ENCODE measurements at places on chromosomes 16 and 17. TPM values are rescaled to one million over a fixed set of nuclear protein-coding genes. Genes with fewer than 3 reads are reported as not detected.
A peak's percentile ranks its signal among the peaks of the same experiment; 100 is the strongest.

GRCh38 chr17:45951941-45952340 lies 47.1 kb upstream of the STH start:
- DNase-seq: no peak

- DNase-seq: no peak
Measured at GRCh38 chr16:19753815-19754643, 36.0 kb downstream of the IQCK start.

DNA sequence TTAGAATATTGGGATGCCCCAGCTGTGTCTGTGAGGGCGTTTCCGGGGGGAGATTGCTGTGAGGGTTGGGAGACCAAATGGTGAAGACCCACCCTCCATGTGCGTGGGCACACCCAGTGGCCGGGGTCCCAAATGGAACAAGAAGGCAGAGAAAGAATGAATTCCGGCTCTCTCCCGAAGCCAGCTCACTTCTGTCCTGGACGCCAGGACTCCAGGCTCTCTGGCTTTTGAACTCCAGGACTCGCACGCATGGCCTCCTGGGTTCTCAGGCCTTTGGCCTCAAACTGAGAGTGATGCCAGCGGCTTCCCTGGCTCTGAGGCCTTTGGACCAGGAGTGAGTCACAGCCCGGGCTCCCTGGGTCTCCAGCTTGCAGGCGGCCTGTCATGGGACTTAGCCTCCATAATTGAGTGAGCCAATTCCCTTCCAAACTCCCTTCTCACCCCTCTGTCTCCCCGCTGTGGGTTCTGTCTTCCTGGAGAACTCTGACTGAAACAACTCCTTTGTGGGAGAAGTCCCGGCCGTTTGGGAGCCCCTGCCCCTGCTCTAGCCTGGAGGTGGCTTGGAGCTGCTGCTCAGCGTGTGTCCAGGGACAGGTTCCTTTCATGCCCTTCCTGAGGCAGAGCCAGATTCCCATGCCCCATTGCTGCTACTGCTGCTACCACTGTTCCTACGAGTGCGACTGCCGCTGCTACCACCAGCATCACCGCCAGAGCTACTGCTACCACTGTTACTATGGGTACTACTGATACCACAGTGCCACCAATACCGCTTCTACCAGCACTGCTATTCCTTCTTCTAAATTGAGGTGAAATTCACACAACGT lies 49.8 kb upstream of the CBX4 start:
- no peak for DNase-seq

DNA sequence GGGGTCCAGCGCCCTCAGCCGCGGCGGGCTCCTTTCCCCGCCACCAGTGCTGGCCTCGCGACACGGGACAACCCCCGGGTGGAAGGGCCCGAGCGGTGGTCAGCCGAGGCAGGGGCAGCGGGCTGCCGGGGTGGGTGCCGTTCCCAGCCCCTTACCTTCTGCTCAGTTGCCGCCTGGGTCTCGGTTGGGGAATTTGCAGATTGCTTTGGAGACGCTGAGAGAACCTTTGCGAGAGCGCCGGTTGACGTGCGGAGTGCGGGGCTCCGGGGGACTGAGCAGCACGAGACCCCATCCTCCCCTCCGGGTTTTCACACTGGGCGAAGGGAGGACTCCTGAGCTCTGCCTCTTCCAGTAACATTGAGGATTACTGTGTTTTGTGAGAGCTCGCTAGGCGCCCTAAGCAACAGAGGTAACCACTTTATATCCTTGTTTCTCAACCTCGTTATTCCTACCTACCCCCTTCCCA lies 381 bp downstream of the CTNS start:
- no peak for DNase-seq

DNA sequence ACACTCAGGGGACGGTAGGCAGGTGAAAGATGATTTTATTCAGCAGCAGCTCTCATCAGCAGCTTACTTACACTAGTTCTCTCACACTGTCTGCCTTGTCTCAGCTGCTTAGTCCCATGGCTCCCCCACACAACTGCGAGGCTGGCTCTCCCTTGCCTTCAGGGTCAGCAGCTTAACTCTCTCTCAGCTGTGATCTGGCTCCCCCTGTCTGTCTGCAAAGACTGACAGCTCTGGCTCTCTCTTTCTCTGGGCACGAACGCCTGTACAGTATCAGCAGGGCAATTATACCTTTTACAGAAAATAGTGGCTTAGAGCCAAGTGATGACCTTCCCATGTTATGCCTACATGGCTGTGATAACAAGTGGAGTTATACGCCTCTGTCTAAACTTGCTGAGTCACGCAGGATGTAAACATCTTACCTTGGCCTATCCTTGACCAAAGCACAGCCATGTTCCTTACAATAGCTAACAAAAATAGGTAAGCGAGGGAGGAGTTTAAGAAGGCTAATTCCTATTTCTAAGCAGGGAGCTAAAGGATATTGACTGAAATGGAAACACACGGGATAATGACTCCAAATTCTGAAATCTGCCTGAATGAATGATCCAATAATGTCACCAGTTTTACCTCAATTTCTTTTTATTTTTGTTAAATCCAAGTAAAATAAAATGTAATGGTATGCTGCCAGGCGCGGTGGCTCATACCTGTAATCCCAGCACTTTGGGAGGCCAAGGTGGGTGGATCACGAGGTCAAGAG lies 1.1 kb upstream of the NDUFAB1 start:
- peak; percentile 52 for DNase-seq

DNA sequence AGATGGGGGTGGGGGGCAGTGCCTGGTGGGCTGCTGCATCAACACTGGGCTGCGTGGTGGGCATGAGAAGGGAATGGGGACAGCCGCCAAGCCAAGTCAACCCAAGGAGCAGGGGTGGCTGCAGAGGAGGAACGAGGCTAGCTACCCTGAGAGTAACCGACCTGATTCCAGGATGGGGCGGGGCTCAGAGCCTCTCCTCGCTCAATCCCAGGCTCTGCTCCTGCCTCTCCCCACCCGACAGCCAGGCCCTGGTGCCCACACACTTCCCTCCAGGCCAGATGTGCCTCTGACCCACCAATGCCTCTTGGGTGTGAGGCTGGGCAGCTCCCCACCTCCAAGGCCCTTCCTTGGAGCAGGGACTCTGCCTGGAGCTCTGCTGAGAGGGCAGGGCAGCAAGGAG lies 2.7 kb downstream of the NPTX1 start:
- DNase-seq: no peak

GRCh38 chr17:18866866-18867813 lies 9.2 kb downstream of the PRPSAP2 start:
- DNase-seq: no peak

DNA sequence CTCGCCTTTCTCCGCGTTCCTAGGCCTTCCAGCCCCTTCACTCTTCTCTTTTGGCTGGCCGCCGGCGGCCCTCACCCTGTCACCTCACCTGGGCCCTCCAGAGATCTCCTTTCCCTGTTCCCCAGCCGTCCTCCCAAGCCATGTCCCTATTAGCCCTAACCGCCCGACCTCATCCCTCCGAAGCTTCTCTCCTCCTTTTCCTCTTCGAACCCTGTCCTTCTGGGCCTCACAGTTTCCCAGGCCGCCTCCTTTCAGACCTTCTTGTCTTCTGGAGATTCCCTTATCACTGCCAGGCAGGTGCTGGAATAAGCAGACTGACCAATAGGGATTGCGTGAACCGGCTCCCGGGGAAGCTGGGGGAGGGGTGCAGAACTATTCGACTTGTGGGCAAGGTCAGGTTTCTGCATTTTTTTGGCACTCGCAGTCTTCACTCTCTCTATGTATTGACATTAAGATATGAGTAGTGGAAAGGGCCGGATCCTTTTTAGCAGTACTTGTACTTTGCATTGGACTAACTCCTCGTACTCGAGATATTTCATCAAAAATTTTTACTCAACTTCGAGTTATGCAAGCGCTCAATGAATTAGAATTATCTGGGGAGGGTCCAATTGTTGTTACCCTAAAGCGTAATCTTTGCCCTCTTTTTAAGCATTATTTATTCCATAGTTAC lies 690 bp downstream of the RHOT1 start:
- DNase-seq: peak; percentile 41

DNA sequence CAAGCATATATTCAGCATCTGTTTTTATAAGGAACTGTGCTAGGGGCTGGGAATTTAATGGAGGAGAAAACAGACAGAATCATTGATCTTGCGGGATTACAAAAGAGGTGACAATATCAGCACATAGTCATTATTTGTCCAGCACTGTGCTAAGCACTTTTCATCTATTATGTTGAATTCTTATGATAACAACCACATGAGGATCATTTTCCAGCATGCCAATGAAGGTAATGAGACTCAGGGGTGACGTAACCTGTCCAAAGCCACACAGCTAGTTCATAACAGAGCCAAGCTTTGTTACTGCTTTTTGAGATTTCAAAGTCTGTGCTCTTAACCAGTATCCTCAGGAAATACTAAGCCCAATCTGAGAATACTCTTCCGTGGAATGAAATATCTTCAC lies 503.3 kb downstream of the CDH13 start:
- no peak for DNase-seq

GRCh38 chr17:66322764-66323163 lies 20.4 kb downstream of the PRKCA start:
- DNase-seq: no peak

DNA sequence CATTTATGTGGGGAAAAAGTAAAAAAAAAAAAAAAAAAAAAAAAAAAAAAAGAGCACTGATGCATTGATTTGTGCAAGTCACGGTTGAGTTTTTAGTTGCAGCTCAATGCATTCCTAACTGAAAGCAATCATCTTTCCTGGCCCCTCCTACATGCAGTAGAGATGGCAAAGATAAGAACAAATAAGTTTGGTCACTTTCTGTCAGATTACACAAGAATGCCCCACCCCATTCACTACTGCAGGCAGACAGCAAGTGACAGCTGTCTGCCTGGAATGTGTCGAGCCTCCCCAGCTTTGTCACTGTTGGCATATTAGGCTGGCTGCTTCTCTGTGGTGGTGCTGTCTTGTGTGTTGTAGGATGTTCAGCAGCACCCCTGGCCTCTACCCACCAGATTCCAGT lies 243.5 kb downstream of the FOXL1 start:
- DNase-seq: no peak

GRCh38 chr16:72425571-72426341 lies 253.8 kb upstream of the PMFBP1 start:
- DNase-seq: no peak

GRCh38 chr16:85557083-85557970 lies 55.8 kb upstream of the GSE1 start:
- DNase-seq: no peak

DNA sequence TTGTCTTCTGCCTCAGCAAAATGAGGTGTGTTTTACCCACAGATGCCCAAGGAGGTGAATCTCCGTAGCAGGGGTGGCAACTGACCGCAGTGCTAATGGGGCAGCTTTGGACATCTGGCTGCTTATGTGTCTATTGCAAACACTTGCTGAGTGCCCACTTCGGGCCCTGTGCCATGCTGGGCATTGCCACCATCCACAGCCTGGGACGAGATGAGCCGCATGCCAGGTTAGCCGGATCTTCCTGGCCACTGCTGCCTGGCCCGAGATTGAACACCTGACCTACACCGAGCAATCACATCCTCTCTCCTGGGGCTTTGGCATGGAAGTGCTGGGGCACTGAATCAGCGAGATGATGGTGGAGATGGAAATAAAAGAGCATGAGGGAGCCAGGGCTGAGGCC lies 238.7 kb downstream of the GSG1L start:
- DNase-seq: no peak

DNA sequence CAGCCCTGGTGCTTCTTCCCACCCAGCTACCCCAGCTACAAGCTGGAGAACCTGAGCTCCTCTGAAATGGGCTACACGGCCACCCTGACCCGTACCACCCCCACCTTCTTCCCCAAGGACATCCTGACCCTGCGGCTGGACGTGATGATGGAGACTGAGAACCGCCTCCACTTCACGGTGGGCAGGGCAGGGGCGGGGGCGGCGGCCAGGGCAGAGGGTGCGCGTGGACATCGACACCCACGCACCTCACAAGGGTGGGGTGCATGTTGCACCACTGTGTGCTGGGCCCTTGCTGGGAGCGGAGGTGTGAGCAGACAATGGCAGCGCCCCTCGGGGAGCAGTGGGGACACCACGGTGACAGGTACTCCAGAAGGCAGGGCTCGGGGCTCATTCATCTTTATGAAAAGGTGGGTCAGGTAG lies 3.6 kb downstream of the GAA start:
- DNase-seq: no peak

GRCh38 chr16:30394592-30395154 lies 547 bp upstream of the ZNF48 start:
- DNase-seq: peak; percentile 20

DNA sequence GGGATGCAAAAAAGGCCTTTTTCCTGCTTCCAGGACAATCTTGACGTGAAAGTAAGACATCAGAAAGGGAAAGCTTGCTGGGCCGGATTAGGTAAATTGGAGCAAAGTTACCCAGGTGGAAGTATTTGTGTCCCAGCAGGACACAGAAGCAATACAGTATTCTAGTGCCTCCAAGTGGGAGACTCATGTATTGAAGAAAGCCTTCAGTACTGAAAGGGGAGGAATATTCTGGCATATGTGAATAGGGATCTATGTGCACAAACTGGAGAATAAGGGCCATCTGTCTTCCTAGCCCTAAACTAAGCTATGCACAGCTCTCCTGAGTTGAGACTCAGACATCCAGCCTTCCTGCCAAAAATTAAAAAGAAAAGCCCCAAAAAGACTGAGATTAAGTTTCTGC lies 327.3 kb upstream of the CDH8 start:
- DNase-seq: no peak

GRCh38 chr16:86046026-86046425 lies 147.1 kb downstream of the IRF8 start:
- no peak for DNase-seq

- no peak for DNase-seq
Measured at GRCh38 chr16:88706965-88707826, 893 bp downstream of the CTU2 start.

- no peak for DNase-seq
Measured at GRCh38 chr17:21004016-21004930, 38.5 kb downstream of the USP22 start.

- no peak for DNase-seq
Measured at GRCh38 chr17:74903671-74904070, 10.2 kb upstream of the FADS6 start.

- no peak for DNase-seq
Measured at GRCh38 chr17:73985466-73986015, 217.9 kb upstream of the RPL38 start.

Gene CLDN9
- total RNA-seq: not detected

Gene CES5A
- not detected for total RNA-seq

Gene CLEC3A
- not detected for total RNA-seq

Gene KRTAP4-2
- total RNA-seq: not detected

Gene COL1A1
- 11.6 TPM for total RNA-seq

Gene NPTX1
- total RNA-seq: 0.57 TPM

Gene ABCC11
- not detected for total RNA-seq

Gene EME1
- 3.4 TPM for total RNA-seq

Gene MYL11
- not detected for total RNA-seq

Gene WNK4
- 0.44 TPM for total RNA-seq

Gene NOL3
- total RNA-seq: 0.96 TPM
